H9 (cell line): ENCODE measurements at places on chromosomes 6 and 20. TPM values are rescaled to one million over a fixed set of nuclear protein-coding genes. Genes with fewer than 3 reads are reported as not detected.

FERMT1 gene
- 9.6 and 9.7 TPM in 2 replicates for total RNA-seq

TBCC gene
- total RNA-seq: 25.6 and 30.2 TPM in 2 replicates

MEI4 gene
- total RNA-seq: 0.26 and 0.55 TPM in 2 replicates

CDH4 gene
- total RNA-seq: 3.0 and 3.2 TPM in 2 replicates

GCNT2 gene
- total RNA-seq: 41.3 and 41.7 TPM in 2 replicates

PDE7B gene
- not detected in 2 replicates for total RNA-seq

UBE2C gene
- 254 and 268 TPM in 2 replicates for total RNA-seq

RAB22A gene
- 5.7 and 6.3 TPM in 2 replicates for total RNA-seq

ULBP1 gene
- 1.6 and 2.1 TPM in 2 replicates for total RNA-seq

- DNase-seq: no peak
Measured at GRCh38 chr20:56909918-56910714, 281.0 kb downstream of the TFAP2C start.

- DNase-seq: no peak
Measured at GRCh38 chr20:8244637-8245036, 112.6 kb downstream of the PLCB1 start.

GRCh38 chr20:48066851-48067250 lies 281.6 kb upstream of the SULF2 start:
- DNase-seq: no peak

GRCh38 chr6:152426276-152426675 lies 210.9 kb downstream of the SYNE1 start:
- no peak for DNase-seq

- no peak for DNase-seq
Measured at GRCh38 chr6:126513198-126513597, 173.3 kb downstream of the CENPW start.

DNA sequence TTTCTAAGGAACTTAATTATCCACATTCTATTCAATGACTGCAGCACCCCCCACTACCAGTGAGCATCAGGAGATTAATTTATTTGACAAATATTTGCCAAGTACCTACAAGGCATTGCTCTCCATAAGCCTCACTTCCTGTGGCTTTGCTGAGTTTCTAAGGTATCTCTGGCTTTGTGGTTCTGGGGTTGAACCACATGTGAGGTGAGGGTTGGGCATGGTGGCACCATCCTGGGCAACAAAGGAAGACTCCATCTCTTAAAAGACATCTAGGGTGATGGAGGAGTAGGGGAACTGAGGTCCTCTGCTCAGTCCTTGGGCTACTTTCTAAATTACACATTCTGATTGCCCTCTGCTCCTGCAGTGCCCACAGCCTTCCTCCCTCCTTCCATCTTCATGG lies 25.5 kb upstream of the WFDC2 start:
- DNase-seq: no peak

GRCh38 chr6:85396159-85396808 lies 53.6 kb upstream of the NT5E start:
- no peak for DNase-seq

DNA sequence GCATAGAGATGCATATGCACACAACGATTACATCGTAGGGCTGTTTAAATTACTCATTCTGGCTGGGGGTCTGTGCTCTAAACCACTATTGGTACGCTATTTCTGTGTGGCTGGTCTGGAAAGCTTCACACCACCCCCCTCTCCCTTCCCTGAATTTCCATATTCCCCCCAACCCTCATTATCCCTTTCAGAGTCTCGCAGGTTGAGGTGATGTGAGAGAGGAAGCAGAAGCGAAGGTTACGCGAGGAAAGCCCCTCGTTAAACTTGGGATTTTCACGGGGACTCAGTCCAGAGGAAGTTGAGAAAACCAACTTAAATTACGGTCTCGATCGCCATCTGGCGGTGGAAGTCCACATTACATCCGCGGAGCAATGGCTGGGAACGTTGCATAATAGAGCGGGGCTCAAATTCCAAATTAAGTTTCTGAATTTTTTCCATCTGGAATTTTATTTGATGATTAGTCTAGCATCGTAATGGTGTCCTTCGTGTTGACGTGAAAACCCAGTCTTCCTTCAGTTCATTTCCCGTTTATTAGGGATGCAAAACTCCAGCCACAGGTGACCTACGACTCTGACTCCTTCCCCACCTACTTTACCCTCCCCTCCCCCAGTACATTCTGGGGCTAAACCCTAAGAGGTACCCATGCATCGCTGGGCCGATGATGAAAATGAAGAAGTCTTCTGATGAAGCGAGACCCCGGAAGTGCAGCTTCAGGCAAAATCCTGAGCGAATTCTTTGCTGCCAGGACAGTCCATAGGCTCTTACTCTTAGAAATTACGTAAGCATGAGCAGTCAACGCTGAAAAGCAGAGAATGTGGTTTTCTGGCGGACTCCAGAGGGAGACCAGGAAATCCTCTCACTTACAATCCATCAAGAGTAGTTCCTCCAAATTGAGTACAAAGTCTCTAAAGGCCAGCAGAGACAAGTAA lies 19.7 kb downstream of the HLA-DOB start:
- DNase-seq: peak; percentile 67

GRCh38 chr6:122264557-122264956 lies 134.9 kb upstream of the HSF2 start:
- no peak for DNase-seq

DNA sequence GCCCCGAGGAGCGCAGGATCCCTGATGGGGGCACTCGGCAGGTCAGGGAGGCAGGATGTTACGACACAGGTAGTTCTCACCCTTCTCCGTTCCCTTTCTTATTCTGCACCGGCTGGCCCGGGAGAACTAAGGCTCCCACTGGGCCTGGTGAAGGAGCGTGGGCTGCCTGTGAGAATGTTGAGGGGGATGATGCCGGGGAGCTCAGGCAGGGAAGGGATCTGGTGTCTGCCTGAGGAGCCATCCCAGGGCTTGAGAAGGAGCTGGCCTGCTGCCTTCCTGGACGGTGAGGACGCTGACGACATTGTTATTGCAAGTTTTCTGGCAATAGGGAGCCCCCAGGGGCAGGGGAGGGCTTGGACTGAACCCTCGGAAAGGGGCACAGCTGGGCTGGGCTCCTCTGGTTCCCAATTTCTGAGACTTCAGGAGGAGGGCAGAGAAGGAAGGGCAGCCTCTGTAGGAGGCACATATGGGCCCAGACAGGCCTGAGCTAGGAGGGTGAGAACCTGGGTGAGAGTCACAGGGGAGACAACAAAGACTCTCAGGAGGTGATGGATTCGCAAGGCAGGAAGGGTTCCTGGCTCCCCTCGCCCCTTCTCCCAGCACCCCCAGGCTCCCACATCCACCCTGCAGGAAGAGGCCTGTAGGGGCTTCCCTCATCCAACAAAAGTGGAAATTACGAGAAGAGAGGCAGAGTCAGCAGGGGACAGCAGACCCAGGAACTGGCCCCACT lies 32.8 kb downstream of the CYP21A2 start:
- DNase-seq: no peak

DNA sequence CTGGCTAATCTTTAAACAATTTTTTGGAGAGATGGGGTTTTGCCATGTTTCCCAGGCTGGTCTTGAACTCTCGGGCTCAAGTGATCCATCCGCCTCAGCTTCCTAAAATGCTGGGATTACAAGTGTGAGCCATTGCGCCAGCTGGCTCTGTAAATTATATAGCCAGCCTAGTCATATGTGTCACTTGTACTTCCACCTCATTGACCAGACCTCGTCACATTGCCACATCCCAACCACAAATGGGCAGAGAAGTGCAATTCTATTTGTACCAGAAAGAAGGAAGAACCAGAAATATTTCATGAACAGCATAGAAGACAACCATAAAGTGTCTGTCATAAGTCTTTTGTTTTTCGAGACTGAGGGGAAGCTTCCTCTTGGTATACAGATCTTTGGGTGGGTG lies 304.9 kb upstream of the RNF24 start:
- no peak for DNase-seq

DNA sequence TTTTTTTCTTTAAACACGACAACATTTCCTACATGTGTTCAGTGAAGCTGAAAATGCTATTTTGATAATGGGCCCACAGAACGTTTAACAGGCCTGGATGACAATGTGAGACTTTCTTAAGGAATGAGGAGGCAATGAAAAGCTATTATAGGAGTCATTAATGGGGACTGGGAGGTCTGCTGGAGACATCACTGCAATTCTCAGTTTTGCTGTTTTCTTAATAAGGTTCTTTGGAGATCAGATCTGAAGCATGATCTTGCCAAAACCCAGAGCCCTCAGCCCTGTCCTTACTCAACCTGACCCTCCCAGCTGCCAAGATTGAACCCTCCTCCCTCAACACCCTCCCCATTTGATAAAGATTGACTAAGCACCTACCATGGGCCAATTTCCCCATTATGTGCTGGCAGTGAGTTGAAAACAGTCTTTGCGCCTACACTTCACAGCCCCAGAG lies 353.1 kb downstream of the MAFB start:
- no peak for DNase-seq
